ENCODE measurements at places on chromosomes 12 and 14. TPM values are rescaled to one million over a fixed set of nuclear protein-coding genes. Genes with fewer than 3 reads are reported as not detected.

The GALNT8 gene
- total RNA-seq, result not detected

The PLA2G1B gene
- not detected for total RNA-seq

The DTX3 gene
- 19.6 TPM for total RNA-seq

The HOXC12 gene
- total RNA-seq, result not detected

DNA sequence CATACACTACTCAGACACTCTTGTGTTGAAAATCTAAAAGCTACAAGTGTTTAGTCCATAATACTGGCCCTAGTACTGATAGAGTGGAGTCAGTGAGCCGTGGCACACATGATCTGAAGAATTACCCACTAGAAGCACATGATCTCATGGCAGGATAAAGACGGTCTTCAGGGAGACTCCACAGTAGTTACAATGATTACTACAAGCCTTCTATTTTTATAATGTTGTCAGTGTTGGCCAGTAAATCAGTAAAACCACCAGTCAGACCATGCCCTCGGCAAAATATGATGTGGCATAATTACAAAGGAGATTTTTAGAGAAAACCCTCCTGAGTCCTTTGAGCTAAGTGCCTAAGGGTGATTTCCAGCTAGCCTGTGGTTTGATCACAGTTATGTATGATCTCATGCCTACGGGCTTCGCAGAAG is 114.9 kb downstream of the PDZRN4 start:
- H3K4me3 ChIP-seq, result no peak overlapping the region
- H3K4me1 ChIP-seq, result no peaks in the 10 kb centered on the region
- H3K36me3 ChIP-seq, result no peaks in the 10 kb centered on the region

DNA sequence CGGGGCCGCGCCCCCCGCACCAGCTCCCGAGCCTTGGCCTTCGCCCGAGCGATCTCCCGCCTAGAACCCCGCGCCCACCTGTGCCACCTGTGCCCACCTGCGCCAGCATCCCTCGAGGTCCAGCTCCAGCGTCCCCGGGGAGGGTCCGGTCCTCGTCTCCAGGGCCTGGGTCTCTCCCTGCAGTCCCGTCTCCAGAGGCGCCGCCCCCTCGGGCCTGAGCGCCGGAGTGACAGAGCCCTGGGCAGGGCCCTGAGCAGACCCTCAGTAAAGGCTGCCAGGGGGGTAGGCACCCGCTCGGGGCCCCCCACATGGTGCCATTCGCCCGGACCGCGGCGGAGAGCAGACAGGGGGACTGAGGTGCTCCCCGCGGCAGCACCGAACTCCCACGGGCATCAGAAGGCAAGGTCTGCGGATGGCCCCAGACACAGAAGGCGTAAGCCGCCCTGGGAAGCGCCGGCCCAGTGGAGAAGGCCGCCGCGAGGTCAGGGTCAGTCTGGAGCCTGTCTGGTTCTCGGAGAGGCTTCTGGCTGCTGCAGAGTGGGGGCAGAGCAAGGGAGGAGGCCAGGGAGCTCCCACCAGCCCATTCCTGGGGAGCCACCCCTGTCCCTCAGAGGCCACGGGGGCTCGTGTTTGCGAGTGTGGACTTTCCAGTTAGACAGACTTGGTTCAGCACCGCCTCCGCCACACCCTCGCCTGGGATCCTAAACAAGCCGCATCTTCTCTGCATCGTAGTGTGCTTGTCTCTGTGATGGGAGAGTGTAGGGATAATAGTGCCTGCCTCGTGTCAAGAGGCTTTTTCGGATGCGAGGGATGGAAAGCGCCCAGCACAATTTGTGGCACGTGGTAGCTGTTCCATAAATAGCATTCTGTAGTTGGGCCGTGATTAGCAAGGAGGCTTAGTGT is 1.1 kb upstream of the PPP1R13B start:
- no peaks in the 10 kb centered on the region for H3K27me3 ChIP-seq
- no peak overlapping the region for H3K27ac ChIP-seq
